ENCODE measurements at places on chromosomes 1 and 21.

- no peak for DNase-seq
These were observed 279.1 kb upstream of the ADGRL4 start for GRCh38 chr1:79285667-79286066.

- no peak for DNase-seq
These were observed 3.2 kb downstream of the PLEKHO1 start for GRCh38 chr1:150152772-150153456.

- DNase-seq: no peak
These were observed 16.7 kb upstream of the FAM110D start for GRCh38 chr1:26142159-26142558.

DNA sequence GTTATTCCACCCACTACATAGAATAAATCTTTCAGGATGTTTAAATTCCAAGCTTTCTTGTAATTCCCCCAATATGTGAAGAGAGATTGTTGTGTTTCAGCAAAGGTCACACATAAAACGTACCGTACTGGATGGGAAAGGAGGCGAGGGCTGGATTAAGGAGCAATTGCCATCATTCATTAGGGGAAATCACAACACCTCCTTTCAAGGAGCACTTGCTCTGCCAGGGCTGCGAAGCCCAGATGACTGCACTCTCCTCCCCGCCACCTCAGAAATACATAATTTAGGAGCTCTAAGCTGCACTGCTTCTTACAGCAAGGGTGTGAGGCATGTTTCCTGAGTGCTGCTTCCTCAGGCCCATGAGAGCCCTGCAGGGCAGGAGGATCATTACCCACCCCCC lies 29.6 kb downstream of the MATN1 start:
- no peak for DNase-seq

DNA sequence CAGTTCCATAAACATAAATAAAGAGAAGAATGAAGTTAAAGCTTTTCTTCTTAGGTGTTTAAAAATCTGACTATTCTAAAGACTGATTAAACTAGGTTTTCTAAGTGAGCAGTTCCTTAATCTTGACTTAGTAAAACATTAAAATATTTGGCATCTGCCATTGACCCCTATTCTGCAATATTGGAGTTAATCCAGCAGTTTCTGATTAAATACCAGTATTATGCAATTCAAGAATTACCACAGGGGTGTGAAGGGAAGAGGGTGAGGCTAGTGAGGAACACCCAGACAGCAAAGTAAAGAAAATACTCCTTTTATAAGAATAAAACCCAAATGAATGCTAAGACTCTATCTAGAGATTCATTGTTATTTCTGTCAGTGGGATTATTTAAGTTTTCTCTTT lies 40.9 kb downstream of the CLIC4 start:
- no peak for DNase-seq

GRCh38 chr1:245983294-245983967 lies 523.6 kb downstream of the SMYD3 start:
- no peak for DNase-seq

GRCh38 chr21:27802816-27803475 lies 836.1 kb upstream of the ADAMTS5 start:
- DNase-seq: peak; percentile 1

GRCh38 chr1:189775343-189775742 lies 702.3 kb downstream of the BRINP3 start:
- DNase-seq: no peak

GRCh38 chr1:229347528-229347927 lies 4.7 kb upstream of the CCSAP start:
- DNase-seq: no peak

DNA sequence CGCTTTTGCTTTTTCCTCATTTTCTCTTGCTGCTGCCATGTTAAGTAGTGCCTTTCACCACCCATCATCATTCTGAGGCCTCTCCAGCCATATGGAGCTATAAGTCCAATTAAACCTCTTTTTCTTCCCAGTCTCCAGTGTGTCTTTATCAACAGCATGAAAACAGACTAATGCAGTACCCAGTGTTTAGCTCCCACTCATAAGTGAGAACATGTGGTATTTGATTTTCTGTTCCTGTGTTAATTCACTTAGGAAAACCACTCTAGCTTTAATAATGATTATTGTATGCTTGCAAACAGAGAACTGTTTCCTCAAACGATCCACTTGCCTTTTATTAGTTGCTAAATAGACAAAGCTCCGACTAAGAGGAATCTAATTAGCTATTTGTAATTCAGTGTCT lies 43.3 kb downstream of the IL23R start:
- DNase-seq: no peak

DNA sequence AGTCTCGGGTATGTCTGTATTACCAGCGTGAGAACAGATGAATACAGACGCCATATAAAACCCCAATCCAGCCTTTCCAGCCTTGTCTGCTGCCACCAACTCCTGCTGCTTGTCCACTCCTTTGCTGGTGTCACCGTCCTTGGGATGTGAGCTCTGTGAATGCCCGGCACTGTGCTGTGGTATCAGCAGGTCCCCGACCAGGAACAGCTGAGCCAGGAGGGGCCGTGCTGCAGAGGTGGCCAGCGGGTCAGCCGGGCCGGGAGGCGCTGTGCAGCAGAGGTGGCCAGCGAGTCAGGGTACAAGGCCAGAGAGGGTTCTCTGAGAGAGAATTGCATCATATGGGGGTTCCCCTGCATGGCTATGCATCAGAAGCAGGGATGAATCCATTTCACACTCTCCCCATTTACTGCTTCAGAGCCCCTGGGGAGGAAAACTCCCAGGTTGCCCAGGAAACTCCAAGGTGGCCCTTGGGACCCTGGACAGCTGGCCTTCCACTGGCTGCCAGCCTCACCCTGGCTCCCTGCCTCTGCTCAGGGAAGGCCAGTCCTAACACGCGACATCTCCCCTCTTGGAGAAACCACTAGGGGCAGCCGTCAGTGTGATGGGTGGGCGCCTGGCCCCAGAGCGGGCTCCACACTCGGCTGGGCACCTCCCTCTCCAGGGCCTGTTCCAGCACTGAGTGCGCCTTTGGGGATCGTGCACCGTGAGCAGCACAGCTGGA lies 122.4 kb upstream of the COL6A1 start:
- no peak for DNase-seq

GRCh38 chr1:2854611-2855010 lies 53.1 kb upstream of the TTC34 start:
- DNase-seq: no peak

DNA sequence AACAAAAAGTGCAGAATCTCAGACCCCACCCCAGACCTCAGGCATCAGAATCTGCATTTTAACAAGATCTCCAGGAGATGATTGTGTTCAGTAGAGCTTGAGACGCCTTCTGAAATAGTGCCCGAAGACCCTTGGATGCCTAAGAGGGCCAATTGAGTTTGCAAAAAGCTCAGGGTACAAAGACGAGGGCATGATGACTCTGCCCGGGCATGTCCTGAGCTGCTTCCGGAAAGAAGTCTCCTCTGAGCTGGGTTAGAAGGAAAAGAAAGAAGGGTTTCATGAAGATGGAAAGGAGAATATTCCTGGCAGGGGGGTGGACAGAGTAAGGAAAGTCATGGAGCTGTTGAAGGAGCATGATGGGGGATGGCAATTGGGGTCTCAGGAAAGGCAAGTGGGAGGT lies 246.1 kb upstream of the TMEM51 start:
- DNase-seq: no peak

- no peak for DNase-seq
These were observed 310.0 kb downstream of the LMO4 start for GRCh38 chr1:87638636-87639035.

GRCh38 chr21:29376556-29376955 lies 77.8 kb downstream of the BACH1 start:
- DNase-seq: no peak

DNA sequence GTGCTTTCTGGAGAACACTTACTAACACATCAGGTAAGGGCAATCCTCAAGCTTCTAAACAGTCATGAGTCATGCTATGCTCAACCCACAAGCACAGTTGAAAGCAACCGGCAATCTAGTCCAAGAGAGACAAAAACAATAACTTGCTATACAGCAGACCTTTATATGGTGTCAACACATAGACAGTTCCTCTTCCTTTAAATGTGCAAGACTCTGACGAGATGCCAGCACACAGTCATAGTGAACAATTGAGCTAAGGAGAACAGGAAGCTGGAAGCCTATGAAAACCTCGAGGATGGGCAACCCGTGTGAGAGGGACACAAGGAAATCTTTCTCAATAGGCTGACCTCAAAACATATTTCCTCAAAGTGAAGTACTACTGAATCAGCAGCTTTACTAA lies 5.3 kb downstream of the ADIPOR1 start:
- DNase-seq: no peak

DNA sequence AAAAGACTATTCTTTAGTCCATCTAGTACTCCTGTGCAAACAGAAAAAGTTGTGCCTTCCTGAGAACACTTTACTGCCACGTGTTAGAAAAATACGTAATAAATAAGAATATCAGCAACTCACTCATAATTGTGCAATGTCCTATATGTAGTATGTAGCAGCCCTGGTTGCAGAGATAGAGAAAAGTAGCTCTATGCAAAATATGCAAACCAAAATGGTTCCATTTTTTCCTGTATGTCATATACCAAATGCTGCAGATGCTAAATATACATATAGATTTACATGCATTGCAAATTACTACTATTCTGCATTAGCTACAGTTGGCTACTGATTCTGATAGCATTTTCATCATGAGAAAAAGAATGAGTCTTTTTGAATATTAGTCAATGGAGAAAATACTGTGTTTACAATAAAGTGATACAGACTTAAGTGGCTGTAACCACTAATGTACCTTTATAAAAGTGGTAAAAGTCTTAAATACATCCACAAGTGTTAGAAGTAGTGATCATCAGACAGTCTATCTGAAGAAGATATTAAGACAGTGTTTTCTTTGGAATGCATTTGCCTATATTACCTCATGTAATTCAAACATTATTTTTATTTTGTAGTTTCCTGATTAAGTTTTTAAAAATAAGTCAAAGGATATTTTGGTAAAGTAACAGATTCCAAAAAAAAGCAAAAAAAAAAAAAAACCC lies 19.8 kb downstream of the NME7 start:
- DNase-seq: no peak

- no peak for DNase-seq
These were observed 54.9 kb downstream of the MDM4 start for GRCh38 chr1:204571128-204571527.

- DNase-seq: no peak
These were observed 13.6 kb upstream of the OTUD7B start for GRCh38 chr1:150024156-150024555.

DNA sequence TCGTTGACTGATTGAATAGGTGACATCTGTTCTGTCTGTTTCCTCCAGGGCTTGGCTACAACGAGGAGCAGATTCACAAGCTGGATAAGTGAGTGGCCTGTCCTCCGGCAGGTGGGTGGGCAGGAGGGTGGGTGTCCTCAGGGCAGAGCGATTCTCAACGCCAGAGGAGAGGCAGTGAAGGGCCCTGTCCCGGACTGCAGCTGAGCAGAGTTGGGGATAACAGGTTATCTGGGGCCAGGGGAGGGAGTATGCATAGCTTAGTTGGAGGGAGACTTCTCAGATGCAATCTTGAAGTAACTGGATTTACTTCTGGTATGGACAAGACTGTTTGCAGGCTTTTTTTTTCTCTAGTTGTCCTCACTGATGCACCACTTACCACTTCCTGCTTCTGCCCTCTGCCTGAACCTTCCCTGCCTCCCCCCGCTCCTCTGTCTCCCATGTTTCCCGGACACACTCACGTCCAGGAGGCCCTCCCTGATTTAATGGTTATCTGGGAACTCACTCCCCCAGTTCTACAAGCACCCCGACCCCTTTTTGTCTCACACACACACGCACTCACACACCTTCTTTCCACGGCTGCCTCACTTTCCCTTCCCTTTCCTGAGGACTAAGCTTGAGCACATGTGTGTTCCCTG lies 16.4 kb upstream of the RASSF5 start:
- DNase-seq: no peak

DNA sequence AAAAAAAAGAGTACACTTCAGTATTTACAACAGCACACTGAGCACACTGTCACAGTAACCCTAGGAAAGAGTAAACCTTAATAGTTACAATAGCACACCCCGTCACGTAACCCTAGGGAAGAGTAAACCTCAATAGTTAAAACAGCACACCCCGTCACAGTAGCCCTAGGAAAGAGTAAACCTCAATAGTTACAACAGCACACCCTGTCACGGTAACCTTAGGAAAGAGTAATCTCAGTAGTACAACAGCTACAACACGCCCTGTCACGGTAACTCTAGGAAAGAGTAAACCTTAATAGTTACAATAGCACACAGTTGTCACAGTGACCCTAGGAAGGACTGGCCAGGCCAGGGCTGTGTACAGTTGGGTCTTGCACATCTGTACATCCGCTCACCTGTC lies 3.0 kb downstream of the CDK11A start:
- no peak for DNase-seq

DNA sequence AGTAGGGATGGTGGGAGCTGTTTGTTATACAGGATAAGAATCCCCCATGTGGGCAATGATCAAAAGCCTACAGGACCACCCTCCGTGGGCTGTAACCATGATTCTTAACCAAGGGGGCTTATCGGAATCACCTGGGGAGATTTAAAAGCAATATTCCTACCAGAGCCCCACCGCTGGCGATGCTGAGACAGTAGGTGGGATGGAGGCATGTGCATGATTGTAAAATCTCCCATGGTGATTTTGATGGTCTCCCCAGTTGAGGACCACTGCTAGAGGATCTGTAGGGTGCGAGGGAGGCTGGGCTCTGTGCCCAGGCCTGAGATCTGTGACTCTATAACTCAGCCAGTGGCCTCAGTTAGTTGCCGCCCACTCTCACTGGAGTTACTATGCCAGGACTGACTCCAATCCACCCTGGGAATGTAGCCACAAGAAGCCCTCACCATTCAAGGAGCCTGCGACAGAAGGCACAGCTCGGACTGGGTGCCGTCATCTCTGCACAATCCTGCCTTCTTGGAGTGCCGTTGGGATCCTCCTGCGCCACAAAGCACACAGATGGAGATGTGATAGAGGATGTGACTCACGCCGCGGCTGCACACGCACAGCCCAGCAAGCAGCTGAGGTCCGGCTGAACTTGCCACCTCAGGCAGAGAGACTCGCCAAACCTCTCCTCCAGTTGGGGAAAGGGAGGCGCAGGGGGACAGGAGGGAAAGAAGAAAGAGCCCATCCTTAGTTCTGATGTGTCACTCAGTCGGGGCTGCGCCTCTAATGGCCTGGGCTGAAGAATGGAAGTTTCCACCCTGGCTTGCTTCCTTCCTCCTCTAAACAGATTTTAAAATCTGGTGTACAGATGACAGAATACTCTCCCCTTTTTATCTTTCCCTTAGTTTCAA lies 26.5 kb downstream of the AKNAD1 start:
- no peak for DNase-seq

- DNase-seq: peak; percentile 47
These were observed 17.3 kb upstream of the TNFSF4 start for GRCh38 chr1:173224280-173224892.

- DNase-seq: no peak
These were observed 737.8 kb upstream of the CXADR start for GRCh38 chr21:16775076-16775475.

GRCh38 chr21:15992171-15992570 lies 262.4 kb downstream of the USP25 start:
- DNase-seq: no peak

GRCh38 chr1:102191723-102192122 lies 195.0 kb upstream of the OLFM3 start:
- DNase-seq: peak; percentile 79

- DNase-seq: no peak
These were observed 45.8 kb upstream of the DMRTB1 start for GRCh38 chr1:53413175-53414001.
